SHP77 treated with DMSO at 0.1 percent for 48 hours (cell line): ENCODE measurements at places on chromosomes 1 and 21.

DNA sequence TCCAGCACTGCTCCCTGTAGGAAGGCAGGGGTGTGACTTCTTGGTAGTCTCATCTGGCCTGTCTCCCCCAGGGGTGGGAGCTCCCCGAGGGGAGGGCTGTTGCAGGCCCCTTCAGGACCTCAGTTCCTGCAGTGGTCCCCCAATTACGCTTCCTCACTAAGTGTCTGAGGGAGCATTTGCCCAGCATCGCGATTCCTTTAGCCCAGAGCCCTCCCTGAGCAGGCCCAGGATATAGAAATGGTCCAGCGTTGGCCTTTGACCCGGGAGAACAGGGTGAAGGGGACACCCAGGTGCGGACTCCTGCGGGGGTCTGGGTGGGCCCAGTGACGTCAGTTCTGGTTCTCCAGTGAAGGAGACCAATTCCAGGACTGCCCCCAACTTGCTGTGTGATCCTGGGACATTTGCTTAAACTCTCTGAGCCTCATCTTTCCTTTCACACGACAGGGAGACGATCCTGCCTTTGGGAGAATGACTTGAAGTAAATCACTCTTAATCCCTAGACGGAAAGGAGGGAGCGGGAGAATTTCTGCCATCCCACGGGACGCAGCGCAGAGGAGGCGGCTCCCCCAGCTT, 32.6 kb upstream of the BTG2 start:
- no peak for DNase-seq

GRCh38 chr1:65764052-65764451, 28.6 kb upstream of the PDE4B start:
- DNase-seq, result no peak

DNA sequence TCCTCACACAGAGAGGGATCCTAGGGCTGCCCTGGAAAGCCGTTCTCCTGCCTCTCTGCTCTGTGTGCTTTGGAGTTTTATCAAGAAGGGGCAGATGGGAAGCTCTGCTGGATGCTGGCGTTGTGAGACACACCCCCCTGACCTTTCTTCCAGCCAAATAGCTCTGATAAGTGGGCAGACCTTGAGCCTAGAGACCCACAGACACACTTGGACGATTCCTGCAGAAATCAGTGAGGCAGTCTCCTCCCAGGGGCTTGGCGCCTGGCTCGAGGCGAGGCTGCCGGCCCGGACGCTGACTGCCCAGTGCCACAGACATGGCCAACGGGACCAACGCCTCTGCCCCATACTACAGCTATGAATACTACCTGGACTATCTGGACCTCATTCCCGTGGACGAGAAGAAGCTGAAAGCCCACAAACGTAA, at the start of gene MRAP:
Gene MRAP (plus strand): TSS at position 198 of the 424 bp plus-strand sequence. CDS start 117 bp downstream, at position 315.
- no peak for DNase-seq

GRCh38 chr1:23407016-23407630, 17.4 kb downstream of the TCEA3 start:
- no peak for DNase-seq

DNA sequence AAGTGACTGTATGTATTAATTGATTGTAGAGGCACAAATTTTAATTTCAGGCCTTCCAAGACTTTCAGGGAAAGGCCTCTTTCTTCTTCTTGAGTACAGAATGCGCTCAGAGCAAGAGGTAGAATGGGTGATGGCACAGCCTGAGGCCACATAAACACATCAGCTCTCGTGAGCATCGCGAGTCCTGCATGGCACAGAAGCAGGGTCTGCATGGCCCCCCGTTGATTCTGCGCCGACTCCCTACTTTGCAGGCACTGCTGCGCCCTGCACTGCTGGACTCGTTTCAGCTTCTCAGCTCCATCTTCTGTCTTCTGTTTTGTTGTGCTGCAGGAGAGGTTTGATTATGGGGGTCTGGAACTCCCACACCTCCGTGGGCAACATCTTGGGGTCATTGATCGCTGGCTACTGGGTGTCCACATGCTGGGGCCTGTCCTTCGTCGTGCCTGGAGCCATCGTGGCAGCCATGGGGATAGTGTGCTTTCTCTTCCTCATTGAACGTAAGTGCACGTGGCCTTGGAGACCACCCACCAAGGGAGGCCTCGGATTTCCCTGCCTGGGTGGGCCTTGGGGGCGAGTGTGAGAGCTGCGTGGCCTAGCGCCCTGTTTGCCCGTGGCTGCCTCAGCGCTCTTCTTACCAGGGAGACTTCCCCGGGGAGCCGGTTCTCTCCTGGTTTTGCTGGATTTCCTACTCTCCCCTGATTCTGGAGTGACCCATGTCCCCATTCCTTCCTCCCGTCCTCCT, 29.6 kb downstream of the SLC37A1 start:
- no peak for DNase-seq

- DNase-seq, result no peak
These were observed 1.9 kb downstream of the AMPD2 start for GRCh38 chr1:109621379-109622136.

DNA sequence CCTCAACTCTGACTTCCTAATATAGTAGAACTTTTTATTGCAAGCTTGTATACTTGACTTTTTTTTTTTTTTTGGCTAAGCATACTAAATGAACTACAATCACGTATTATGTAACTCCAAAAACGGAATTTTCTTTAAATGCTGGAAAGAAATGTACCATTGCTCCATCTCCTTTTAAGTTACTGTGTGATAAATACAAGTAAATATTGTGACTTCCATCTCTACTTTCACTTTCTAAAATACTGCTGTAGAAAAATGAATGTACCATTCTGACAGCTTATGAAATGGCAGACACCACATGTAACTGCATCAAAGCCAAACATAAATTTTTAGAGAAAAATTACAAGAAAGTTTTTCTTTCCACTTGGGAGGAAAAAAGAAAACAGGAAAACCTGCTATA, 54.7 kb downstream of the ASH1L start:
- no peak for DNase-seq

GRCh38 chr1:34696230-34696629, 58.6 kb upstream of the GJB5 start:
- DNase-seq, result no peak

DNA sequence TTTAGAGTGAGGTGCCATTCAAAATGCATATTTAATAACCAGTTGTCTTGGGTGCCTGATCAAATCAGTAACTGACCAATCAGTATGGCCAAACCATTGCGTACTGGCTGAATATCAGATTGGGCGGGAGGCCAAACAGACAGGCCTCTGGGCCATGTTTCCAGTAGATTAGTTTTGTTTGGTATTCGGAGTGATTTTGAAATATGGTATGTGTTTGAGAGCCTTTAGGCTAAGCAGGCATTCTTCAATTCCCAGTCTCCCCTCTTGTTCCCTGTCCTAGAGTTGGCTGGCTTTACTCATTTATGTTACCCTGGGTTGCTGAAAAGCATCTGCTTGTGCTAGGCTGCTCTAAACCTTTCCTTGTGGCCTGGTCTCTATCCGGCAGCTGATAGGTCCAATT, 80.1 kb downstream of the BACH1 start:
- no peak for DNase-seq

GRCh38 chr1:172083191-172083590, 241.9 kb downstream of the DNM3 start:
- DNase-seq, result no peak

DNA sequence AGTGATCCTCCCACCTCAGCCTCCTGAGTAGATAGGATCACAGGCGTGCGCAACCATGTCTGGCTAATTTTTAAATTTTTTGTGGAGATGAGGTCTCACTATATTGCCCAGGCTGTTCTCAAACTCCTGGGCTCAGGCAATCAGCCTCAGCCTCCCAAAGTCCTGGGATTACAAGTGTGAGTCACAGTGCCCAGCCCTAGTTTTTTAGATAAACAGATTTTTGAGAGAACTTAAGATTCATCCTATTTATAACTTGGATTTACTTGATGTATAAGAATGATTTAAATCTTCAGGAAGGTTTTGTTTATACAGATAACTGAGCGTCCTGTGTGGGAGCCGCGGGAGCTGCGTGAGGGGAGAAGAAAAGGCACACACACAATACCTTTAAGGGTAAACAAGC, 26.2 kb downstream of the HEYL start:
- no peak for DNase-seq

GRCh38 chr1:200891774-200892157, 2.9 kb upstream of the INAVA start:
- no peak for DNase-seq

DNA sequence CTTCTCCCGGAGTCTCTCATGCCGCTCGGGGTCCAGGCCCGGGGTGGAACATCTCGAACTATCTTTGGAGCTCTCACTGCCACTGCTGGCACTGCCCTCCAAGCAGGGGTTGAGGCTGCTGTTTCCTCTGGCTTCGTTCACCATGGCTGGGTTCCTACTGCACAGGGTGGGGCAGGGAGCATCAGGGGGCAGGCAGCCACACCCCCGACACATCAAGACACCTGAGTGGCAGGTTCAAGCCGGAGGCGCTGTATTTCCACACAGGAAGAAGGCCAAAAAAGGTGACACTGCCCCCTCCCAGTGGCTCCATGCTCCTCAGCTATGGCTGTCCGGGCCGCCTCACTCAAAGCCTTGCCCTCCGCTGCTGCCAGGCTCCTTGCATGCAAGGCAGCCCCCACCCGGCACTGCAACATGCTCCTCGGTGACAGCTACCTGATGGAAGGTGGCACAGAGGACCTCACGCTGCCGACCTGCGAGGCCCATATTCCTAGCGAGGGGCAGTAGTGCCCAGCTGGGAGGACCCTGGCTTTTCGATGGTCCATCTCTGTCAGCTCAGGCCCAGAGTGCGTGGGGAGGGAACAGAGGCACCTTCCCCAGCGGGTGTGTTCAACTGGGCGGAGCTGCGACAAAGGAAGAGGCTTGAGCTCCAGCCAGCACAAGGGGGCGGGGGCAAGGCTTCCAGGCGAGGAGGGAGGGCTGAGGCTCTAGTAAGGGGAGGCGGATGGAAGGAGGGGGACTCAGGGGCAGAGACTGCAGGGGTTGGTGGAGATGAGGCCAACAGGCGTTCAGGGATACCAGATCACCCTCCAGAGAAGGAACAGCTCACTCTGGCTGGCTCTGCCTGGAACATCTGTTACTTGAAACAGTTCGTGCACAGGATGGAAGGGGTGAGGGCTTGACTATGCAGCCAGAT, 2.5 kb downstream of the MTHFR start:
- no peak for DNase-seq

- DNase-seq, result no peak
These were observed 184.6 kb downstream of the LMO4 start for GRCh38 chr1:87513255-87513654.

DNA sequence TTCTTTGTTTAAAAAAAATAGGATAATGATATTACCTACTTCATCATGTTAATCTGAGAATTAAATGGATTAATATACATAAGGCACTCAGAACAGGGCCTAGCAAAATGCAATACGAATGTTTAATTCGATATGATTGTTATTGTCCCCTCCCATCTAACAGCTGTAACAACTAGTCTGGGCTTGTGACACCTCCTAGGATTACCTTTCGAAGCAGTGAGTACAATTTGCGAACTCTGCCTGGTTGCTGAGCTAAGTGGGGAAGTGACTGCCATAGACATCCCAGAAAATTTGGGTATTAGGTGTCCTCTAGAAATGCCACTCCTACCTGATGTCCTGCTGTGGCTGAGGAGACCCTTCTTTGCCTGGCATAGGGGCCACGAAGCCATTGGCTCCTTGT, 3.0 kb downstream of the RASSF5 start:
- no peak for DNase-seq

GRCh38 chr1:33375316-33375715, 54.4 kb upstream of the A3GALT2 start:
- DNase-seq, result no peak

GRCh38 chr1:111959436-111959835, 30.0 kb downstream of the KCND3 start:
- no peak for DNase-seq

GRCh38 chr1:119711804-119712341, at the start of gene PHGDH:
Gene PHGDH (plus strand): TSS chr1:119711934. CDS start chr1:119712023, 89 bp downstream.
- peak; percentile 77 for DNase-seq

- DNase-seq, result no peak
These were observed 1089.8 kb upstream of the NCAM2 start for GRCh38 chr21:19908390-19908789.

GRCh38 chr1:52651904-52652303, 18.9 kb downstream of the SHISAL2A start:
- DNase-seq, result no peak

DNA sequence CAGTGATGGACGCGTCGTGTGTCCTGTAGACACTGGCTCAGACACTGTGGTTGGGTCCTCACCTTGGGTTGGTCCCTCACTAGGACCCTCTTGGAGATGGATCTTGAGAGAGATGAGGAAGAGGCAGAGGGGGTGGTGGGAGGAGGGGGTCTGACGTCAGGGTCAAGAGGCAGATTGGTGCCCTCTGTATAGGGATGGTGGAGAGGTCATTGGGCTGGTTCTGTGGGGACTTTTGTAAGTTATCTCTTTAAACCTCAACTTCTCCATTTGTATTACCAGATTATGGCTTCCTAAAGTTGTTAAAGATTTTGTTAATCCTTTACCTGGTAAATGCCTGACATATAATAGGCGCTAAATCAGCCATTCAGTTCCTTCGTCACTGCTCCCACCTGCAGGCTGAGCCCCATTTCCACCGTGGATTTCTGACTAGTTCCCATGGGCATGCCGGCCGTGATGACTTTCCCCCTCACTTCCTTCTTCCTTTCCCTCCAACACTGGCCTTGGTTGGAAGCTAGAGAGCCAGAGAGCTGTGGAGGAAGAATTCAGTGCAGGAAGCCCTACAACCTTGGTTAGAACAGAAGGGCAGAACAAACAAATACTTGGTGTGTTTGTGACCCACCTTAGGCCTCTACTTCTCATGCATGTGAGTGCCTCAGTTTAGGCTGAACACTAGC, 8.6 kb downstream of the H6PD start:
- no peak for DNase-seq

GRCh38 chr1:33872275-33872674, 8.4 kb downstream of the HMGB4 start:
- no peak for DNase-seq

DNA sequence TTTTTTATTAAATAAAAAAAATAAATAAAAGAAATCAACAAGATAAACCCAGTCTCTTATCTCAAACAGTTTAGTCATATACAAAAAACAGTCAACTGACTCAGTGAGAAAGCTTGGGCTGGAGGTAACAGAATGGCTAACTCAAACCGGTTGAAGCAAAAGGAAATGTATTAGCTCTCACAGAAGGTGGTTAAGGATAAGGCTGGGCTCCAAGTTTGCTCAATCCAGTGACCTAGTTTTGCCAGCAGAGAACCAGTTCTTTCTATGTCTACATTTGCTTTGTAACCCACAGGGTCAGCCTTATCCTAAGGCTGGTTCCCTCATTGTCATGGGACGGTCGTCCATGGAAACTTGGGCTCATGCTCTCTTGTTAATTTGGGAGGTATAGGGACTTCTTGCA, 144.5 kb upstream of the L1TD1 start:
- no peak for DNase-seq

- DNase-seq, result peak; percentile 91
These were observed 27.2 kb downstream of the ERI3 start for GRCh38 chr1:44327679-44328491.
